HEK293T (cell line): ENCODE measurements at places on chromosomes 2 and 18.

- peak; percentile 56 for DNase-seq
These were observed 2.1 kb downstream of the TTC39C start for GRCh38 chr18:24016643-24017042.

DNA sequence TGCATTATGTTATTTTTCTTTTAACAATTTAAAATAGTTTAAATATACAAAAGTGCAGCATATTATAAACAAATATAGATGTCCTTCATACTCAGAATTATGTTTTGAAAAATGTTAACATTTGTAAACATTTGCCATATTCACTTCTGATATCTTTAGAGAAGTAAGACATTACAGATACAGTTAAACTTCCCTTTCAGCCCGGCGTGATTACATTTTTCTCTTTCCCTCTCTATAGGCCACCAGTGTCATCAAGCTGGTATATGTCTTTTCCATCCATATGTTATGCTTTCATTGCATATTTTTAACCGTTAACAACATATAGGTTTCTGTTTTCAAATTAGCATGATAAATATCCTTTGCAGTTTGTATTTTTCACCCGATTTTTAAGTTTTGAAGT lies 27.1 kb downstream of the TTC39C start:
- no peak for DNase-seq

- no peak for DNase-seq
These were observed 46.6 kb upstream of the TBC1D8 start for GRCh38 chr2:101197814-101198213.

DNA sequence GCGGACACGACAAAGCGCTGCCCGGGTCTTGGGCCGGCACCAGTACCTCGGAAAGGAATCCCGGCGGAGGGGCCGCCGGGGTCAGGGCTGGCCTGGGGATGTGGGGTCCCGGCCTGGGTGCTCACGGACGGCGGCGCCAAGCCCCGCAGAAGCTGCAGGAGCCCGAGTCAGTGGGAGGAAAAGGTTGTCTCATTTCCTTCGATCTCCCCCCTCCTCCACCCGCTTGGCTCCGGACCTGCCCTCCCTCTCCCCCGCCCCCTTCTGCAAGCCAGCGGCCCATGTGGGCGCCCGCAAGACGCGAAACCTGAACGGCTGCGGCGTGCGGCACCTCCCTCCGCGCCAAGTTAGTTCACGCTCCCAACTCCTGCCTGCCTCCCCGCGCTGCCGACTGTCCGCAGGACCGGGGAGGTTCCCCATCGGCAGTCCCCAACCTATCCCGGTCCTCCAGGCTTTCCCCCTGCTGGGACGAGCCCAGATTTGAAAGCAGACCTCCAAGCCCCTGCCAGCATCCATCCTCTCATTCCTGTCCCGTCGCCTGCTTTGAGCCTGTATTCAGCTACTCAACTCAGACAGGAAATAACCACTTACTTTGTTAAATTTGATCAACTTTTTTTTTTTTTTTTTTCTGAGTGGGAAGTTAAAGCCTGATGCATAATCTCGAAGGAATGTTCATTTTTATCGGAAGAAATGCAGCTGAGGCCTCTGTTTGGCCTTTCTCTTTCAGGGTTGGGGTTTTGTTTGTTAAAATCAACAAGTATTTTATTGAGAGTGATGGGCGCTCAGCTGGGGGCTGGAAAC lies at the start of gene EVA1A:
TSS of gene EVA1A (minus strand) at position 172 of the 798 bp plus-strand sequence. CDS start 42,799 bp downstream, outside the sequence.
- DNase-seq: peak; percentile 59

DNA sequence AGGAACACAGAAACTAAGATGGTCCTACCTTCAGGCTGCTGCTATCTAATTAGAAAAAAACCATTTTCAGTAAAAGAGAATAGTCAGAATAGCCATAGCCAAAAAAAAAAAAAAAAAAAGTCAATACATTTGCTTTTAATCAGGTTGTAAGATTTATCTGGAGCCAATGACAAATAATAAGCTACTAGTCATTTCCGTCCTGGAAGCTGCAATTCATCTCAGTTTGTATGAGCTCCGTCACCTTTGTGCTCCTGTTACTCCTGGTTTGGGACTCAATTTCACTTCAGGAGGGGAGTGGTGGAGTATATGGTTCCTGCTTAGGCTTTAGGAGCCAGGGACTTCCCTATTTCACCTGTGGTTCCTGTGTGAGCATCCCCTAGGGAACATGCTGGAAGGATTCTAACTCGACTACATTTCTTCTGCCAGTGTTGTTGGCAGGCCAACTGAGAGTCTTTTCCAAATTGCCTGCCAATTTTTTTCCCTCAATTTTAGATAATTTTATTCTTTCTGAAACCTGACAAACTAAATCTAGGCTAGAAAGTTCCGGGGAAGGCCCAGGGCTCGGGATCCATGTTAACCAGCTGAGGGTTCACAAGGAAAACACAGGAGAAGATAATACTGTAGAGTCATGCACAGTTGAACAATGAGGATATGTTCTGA lies 481.8 kb downstream of the DLGAP1 start:
- DNase-seq: no peak

GRCh38 chr18:3760741-3761140 lies 310.8 kb downstream of the TGIF1 start:
- no peak for DNase-seq

DNA sequence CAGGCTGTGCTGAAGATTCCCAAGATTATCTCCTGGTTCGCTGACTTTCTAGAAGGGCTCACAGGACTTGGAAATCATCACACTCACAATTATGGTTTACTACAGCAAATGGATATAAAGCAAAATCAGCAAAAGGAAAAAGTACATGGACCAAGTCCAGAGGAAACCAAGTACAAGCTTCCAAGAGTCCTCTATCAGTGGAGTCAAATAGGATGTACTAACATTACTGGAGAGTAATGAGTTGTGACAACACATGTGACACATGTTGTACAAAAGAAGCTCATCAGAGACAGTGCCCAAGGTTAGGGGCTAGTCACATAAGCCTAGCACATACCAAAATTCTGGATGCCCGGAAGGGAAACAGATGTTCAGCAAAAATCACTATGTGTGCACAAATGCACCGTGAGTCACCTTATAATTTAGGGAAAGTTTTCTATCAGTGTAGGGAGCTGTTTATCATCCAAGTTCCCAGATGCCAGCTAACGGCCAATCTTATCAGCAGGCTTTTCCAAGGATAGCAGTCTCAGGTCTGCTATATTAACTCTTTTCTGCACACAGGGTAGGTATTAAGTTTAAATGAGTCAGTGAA lies 9.5 kb downstream of the TMEM237 start:
- DNase-seq: no peak

GRCh38 chr2:23589739-23590138 lies 204.8 kb downstream of the KLHL29 start:
- no peak for DNase-seq
